ENCODE measurements at places on chromosomes 13 and 19. TPM values are rescaled to one million over a fixed set of nuclear protein-coding genes. Genes with fewer than 3 reads are reported as not detected.

Gene CACNA1A
- total RNA-seq: 0.28 TPM

Gene RAB3A
- total RNA-seq: 10.3 TPM

GRCh38 chr13:63367522-63368198 is 1952.0 kb upstream of the PCDH20 start:
- DNase-seq: no peak

DNA sequence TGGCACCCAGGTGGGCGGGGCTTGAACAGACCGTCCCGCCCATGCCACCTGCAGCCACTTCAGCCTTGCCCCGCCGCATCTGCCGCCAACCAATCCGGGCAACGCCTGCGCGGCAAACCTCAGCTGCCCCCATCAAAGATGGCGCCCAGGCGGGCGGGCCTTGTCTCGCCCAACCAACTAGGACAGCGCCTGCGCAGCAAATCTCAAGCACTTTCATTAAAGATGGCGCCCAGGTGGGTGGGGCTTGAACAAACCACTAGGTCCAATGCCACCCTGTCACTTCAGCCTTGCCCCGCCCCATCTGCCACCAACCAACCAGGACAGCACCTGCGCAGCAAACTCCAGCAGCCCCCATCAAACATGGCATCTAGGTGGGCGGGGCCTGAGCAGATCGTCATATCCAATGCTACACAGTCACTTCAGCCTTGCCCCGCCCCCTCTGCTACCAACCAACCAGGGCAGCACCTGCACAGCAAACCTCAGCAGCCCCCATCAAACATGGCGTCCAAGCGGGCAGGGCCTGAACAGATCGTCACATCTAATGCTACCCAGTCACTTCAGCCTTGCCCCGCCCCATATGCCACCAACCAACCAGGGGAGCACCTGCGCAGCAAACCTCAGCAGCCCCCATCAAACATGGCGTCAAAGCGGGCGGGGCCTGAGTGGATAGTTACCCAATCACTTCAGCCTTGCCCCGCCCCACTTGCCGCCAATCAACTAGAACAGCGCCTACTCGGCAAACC is 1.4 kb downstream of the PEG3 start:
- no peak for DNase-seq

Gene NLRP9
- not detected for total RNA-seq

- no peak for DNase-seq
These were observed 12.3 kb upstream of the LENG8 start for GRCh38 chr19:54436628-54437252.

Gene ITGBL1
- total RNA-seq: not detected

Gene EFNB2
- total RNA-seq: 0.30 TPM

GRCh38 chr13:30504081-30504480 is 38.3 kb upstream of the HMGB1 start:
- DNase-seq: no peak

DNA sequence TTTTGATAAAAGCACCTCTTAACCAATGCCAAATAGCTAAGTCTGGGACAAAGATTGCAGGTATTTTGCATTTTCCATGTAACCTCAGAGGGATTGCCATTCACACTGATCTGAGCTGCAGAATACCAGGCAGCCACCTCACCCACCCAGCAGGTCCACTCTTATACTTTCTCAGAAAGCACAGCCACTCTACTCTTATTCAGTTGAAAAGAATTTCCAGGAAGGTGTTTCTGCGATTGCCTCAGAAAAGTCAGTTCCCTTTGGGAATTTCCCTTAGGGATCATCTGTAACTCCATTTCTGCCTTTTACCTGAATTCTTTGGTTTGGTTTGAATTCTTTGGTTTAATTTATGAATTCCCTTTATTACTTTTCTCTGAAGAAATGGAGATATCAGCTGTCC is 904 bp upstream of the ALOX5AP start:
- DNase-seq: no peak

DNA sequence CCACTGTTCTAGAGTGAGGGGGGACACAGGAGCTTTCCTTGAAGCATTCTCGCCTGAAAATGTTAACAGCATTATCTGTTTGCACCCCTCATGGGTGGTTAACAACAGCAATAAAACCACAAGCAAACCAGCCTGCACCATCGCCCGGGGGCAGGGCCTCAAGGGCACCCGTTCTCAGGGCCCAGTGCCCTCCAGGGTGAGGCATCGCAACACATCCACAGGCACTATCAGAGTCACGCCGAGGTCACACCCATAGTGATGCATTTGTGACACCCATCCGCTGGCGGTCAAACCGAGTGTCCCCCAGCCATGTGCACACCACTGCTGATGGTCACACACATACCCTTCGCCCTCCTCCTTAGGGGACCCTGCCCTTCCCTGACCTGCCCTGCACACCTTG is 4.6 kb downstream of the FUT5 start:
- DNase-seq: no peak

- no peak for DNase-seq
These were observed 221.5 kb upstream of the NBEA start for GRCh38 chr13:34720618-34721017.

Gene SIGLEC5
- total RNA-seq: not detected
